CD8-positive, alpha-beta memory T cell (primary cell): ENCODE measurements at places on chromosomes 2 and 18. TPM values are rescaled to one million over a fixed set of nuclear protein-coding genes. Genes with fewer than 3 reads are reported as not detected.

Gene ITGB6
- not detected for total RNA-seq

Gene SETBP1
- total RNA-seq, result 14.1 TPM

Gene TOGARAM2
- total RNA-seq, result 5.0 TPM

Gene FIGN
- not detected for total RNA-seq

Gene PRKAG3
- total RNA-seq, result not detected

Gene TUBA4B
- total RNA-seq, result not detected

Gene CROCC2
- not detected for total RNA-seq

Gene VAMP5
- 28.0 TPM for total RNA-seq

Gene CTLA4
- 37.7 TPM for total RNA-seq

Gene ALPG
- not detected for total RNA-seq

Gene RAB27B
- total RNA-seq, result 0.22 TPM

Gene TBR1
- total RNA-seq, result not detected

Gene FOXI3
- not detected for total RNA-seq

Gene DSG4
- not detected for total RNA-seq

Gene MROH2A
- total RNA-seq, result not detected

Gene PCARE
- total RNA-seq, result not detected

Gene LRATD1
- not detected for total RNA-seq

Gene SERPINB13
- not detected for total RNA-seq

Gene TLX2
- total RNA-seq, result 0.37 TPM

Gene PER2
- 12.9 TPM for total RNA-seq

Gene TRIM54
- 0.22 TPM for total RNA-seq

Gene AQP12B
- not detected for total RNA-seq

Gene SERPINB2
- total RNA-seq, result 1.7 TPM

Gene ANKRD44
- 142 TPM for total RNA-seq

Gene CPO
- total RNA-seq, result 0.20 TPM

Gene FBXO15
- total RNA-seq, result 0.55 TPM

Gene HOXD12
- total RNA-seq, result not detected

Gene NCKAP5
- total RNA-seq, result not detected

Gene RAB1A
- total RNA-seq, result 91.9 TPM

Gene KCNK3
- not detected for total RNA-seq

Gene KIAA2012
- not detected for total RNA-seq
